ENCODE measurements at places on chromosomes 5 and 9.
A peak's percentile ranks its signal among the peaks of the same experiment; 100 is the strongest.

DNA sequence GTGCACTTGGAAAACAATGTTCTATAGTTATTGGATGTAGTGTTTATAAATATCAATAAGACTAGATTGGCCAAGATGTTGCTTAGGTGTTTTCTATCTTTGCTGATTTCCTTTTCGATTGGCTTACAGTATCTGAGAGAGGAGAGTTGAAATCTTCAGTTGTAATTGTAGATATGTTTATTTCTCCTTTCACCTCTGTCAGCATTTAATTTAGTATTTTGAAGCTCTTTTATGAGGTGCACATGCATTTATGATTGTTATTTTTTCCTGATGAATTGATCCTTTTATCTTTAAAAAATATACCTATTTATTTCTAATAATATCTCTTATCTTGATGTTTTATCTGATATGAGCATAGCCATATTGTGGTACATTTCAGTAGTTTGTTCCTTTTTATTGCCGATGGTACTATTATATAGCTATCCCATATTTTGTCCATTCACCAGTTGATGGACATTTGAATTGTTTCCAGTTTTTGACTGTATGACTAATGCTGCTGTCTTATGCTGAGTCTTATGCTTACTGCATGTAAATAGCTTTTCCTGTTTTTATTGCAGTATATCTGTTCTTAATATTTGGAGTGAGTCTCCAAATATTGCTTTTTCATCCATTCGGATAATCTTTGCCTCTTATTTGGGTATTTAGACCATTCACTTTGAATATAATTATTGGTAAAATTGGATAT is 34.7 kb downstream of the ERCC6L2 start:
- no peak for DNase-seq

DNA sequence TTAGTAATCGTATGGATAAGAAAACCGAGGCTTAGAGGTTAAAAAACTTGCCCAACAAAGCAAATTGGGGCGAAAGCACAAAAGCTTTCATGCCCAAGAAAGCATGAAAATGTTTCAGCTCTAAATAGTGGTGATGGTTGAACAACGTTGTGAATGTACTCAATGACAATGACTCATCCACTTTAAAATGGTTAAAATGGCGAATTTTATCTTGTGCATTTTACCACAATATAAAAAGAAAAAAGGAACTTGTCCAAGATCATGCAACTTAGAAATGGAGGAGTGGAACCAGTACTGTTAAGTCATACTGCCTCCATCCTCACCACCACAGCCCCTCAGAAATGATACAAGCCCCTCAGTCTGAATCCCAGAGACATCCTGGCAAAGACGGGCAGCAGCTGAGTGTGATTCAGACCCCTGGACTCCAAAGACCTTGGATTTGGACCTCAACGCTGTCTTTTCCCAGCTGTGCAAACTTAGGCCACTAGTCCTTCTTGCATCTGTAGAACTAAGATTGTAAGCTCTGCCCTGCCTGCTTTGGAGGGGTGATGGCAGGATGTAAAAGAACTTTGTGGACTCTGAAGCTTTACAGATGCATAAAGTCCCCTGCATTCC is 158.4 kb downstream of the GABBR2 start:
- DNase-seq: no peak

DNA sequence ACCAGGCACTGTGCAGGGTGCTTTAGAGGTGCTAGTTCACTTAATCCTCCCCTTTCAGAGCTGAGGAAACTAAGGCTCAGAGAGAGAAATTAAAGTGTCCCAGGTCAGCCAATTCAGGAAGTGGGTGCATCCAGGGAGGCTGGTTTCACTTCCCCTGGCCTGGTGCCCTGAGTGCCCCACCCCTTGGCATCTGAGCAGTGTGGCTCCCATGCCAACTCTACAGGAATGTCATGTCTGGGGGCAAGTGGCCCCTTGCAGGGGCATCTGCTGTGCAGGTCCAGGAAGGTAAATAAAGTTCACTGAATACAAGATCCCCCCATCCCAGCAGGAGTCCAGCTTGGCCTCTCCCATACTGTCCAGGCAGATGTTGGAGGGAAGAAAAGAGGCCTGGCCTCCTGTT is 4.4 kb upstream of the N4BP3 start:
- no peak for DNase-seq

DNA sequence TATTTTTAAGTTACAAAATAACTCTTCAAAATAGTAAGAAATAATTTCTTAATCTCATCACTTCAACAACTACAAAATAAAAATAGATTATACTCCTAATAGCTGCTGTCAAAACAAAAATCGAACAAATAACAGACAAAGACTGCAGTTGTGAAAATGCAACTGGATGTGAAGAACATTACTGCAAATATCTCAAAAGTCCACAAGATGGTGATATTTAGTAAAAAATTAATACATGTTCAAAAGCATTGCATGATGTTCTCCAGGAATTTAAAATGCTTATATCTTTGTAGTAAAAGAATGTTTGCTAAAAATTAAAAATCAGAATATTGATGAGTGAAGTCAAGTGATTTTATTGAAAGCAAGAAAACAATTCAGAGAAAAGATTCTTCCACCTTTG is 66.2 kb downstream of the MPDZ start:
- DNase-seq: peak; percentile 29

DNA sequence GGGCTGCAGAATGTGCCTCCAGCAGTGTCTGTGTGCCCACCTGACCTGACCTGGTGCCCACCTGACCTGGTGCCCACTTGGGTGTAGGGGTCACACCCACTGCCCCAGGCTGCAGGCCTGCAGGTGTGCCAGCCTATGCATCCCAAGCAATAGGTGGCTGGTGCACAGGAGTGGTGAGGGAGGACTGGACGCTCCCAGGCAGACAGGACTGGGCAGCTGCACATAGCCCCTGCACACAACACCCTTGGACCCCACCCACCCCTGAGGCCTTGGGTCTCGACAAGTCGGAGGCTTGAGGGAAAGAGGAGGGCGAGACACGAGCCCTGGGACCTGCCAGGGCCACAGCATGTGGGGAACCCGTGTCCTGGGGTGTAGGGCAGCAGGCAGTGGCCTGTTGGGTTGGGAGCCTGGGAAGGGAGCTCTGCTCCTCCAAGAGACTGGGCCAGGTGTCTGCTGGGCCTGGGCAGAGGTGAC is 10.8 kb upstream of the NRARP start:
- DNase-seq: no peak

- no peak for DNase-seq
These were observed 120.2 kb downstream of the TENT4A start for GRCh38 chr5:6833406-6833805.

DNA sequence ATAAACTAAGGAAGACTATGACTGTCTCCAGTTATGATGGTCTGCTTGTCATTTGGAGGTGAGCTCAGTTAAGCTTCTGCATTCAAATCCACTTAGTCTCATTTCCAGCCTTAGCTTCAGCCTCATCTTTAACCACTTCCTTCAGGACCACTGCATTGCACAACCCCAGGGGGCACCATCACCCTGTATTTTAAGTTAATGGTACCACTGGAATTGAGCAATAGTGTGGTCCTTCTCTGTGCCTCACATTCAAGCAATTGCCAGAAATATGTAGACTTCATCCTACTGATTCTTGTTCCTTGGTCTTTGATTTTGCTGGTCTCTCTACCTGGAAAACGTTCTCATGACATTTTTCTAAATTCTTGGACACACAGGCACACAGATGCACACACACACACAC is 131.5 kb upstream of the PTPN3 start:
- no peak for DNase-seq

Data from COR-L47 (cell line).